ENCODE measurements at places on chromosomes 13 and 19. TPM values are rescaled to one million over a fixed set of nuclear protein-coding genes. Genes with fewer than 3 reads are reported as not detected.

APC2 gene
- not detected for polyA plus RNA-seq

FAM216B gene
- polyA plus RNA-seq: 0.09 TPM

SLC7A10 gene
- not detected for polyA plus RNA-seq

C19orf73 gene
- polyA plus RNA-seq: 5.0 TPM

SHISA7 gene
- not detected for polyA plus RNA-seq
